Retina (tissue), 1 donor: ENCODE measurements at places on chromosomes 16 and 17.

GRCh38 chr16:28210979-28211588 is 681 bp downstream of the XPO6 start:
- peak; percentile 64 for DNase-seq

DNA sequence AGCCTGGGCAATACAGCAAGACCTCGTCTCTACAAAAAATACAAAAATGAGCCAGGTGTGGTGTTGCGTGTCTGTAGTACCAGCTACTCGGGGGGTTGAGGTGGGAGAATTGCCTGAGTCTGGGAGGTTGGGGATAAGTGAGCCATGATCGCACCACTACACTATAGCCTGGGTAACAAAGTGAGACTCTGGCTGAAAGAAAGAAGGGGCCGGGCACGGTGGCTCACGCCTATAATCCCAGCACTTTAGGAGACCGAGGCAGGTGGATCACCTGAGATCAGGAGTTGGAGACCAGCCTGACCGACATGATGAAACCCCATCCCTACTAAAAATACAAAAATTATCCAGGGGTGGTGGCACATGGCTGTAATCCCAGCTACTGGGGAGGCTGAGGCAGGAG is 10.5 kb upstream of the GRB2 start:
- DNase-seq: no peak

DNA sequence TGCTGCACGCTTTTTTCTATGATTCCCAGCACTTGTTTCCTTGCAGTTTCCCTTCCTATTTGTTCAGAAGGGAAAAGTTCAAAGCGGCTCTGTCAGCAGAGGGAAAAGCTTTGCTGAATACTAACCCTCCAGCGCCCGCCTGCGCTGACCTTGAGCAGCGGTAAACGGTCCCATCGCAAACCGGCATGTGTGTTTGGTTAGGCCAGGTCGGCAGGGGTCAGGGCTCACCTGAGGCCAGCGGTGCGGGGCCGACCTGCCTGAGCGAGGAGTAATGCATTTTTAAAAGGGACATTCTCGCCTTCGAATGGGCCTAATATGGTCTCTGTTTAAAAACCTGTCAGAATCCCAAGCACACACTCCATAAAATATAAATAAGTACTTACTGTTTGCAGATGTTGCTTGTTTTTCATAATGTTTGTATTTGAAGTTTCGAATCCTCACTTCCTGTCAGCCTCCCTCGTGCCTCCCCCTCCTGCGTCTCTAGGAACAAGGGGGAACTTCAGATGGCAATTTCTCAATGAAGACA is 110.1 kb downstream of the IRX3 start:
- no peak for DNase-seq

GRCh38 chr16:82945420-82946101 is 318.8 kb downstream of the CDH13 start:
- DNase-seq: no peak

GRCh38 chr17:55426851-55427586 is 5.4 kb upstream of the MMD start:
- no peak for DNase-seq

GRCh38 chr17:3282901-3283300 is 15.3 kb downstream of the OR3A1 start:
- no peak for DNase-seq

DNA sequence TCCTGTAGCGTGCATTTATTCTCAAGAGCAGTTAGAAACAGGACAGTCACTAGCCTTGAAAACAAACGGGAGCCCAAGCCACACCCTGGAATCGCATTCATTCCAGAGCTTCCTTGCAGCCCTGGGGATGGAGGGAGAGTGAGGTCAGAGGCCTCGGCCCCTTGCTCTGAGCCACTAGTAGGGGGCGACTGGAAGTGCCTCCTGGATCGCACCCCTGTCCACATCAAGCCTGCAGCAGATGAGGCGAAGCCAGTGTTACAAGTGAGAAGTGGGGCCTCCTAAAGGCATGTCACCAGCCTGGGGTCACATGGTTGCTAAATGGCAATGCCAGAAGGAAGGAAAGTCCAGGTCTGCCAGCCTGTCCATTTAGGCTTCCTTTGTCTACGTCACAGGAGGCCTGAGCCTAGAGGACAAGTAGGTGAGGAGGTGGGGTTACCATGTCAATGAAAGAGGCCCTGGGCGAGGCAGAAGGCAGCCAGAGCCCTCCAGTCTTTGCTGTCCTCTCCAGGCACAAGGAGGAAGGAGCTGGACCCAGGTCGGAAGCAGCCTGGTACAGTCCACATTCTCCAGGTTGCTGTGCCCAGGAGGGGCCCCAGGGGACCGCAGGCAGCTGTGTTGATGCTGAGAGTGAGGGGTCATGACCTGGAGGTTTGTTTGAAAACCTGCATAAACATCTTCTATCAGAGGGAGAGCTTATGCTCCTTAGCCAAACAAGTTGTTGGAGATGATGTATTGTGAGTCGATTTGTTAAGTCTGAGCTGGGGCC is 3.0 kb upstream of the RCVRN start:
- DNase-seq: peak; percentile 38

- DNase-seq: peak; percentile 8
Observed at GRCh38 chr16:81061871-81062608, 15.0 kb downstream of the C16orf46 start.

- no peak for DNase-seq
Observed at GRCh38 chr16:55000595-55000994, 69.9 kb downstream of the IRX5 start.

DNA sequence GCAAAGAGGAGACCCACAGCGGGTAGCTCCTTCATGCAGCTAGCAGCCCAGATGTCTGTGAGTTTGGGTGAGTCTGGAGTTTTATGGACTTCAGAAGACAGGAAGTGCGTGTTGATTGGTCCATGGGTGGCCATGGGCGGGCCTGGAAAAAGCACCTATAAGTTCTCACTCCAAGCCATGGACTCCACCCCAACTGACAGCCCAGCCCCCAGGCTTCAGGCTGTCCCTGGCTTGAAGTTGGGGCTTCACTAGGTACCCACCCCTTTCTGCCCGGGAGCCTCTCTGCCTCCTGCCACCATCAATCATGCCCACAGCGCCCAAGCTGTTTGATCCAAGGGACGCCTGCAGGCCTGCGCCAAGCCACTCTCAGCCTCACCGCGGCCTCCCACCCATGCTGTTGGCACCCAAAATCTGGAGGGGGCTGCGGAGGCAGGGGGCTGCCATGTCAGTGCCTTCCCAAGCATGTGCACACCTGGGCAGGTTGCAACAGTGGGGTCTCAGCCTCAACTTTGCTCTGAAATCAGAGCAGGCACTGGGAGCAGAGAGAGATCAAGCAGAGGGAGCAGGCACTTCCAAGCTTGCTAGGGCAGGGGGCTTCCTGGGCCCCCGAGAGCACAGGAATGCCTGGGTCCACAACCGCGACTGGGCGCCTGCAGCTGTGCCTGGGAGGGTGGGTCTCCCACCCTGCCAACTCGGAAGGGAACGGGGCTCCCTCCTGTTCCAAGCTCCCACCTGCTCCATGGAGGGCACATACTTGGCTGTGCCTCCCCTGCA is 1503.7 kb downstream of the CDH11 start:
- no peak for DNase-seq

DNA sequence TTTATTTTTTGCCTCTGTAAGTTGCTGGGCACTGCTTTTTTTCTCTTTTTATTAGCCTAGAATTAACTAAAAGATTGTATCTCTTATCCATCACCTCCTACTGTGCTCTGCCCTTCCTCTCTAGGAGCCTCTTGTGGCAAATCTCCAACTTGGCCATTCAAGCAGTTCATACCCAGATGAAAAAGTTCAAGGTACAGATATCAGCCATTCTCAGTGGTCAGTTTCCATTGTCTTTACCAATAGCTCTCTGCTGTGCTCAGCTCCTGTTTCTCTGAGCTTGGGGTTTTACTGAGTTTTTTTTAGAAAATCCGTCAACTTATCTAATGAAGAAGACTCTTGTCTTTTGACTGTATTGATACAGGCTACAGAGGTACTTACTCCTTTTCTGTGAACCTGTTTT is 15.6 kb downstream of the MOSMO start:
- DNase-seq: no peak

DNA sequence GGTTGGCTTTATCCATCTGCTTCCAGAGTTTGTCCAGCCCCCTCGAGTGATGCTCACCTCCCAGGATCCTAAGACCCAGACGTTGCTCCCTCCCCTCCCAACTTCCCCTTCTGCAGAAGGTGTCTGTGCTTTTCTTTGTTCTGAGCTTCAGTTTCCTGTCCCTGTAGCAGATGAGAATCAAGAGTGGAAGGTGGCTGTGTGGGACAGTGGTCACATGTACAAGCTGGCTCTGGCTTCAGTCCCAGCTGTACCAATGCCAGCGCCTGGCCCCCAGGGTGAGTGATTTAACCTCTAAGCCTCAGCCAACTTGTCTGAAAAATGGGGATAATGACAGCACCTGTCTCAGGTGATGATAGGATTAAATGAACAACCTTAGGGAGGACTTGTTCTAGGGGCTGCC is 7.7 kb downstream of the PRR15L start:
- DNase-seq: no peak

DNA sequence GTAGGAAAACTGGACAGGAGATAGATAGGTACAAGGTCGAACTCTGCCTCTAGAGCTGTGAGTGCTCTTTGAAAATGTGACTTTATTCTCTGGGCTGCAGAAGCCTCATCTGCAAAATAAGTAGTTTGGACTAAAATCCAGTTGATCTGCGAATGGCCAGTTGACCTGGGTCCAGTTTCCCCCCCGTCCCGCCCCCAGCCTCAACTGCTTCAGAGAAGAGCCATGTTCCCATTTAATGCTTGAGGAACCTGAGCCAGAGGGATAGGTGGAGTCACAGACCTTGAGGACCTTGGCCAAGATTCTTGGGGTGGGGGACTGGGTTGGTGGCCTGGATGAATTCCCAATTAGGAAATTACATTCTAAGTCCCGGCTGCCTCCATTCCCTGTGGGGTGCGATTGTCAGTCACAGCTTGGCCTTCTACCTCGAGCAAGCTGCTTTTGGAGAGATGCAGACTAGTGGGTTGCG is 14.1 kb downstream of the TBX2 start:
- no peak for DNase-seq

DNA sequence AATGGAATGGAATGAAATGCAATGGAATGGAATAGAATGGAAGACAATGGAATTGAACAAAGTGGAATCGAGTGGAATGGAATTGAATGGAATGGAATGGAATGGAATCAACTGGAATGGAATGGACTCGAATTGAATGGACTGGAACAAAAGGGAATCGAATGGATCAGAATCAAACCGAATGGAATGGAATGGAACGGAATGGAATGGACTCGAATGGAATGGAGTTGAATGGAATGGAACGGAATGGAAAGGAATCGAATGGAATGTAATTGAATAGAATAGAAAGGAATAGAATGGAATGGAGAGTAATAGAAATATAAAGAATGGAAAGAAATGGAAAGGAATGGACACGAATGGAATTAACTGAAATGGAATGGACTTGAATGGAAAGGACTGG is 475.2 kb upstream of the WSB1 start:
- no peak for DNase-seq

- peak; percentile 24 for DNase-seq
Observed at GRCh38 chr16:86818671-86819532, 240.6 kb downstream of the FOXL1 start.

DNA sequence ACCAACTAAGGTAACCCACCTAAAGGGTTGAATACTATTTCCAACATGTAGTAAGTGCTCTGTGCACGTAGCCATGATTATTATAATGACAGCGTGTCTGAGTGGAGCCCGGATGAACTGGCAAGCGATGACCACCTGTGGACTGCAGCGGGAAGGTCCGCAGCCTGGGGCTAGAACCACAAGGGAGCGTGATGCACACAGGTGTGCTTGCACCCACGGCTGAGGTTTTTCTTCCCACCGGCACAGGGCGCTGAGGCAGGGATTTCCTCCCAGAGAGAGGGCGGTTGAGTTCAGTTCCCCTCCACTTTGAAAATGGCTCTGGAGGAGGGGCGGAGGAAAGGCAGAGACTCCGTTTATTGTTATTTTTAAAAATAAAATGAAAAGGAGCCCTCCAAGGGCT is 221.7 kb upstream of the HSBP1 start:
- peak; percentile 30 for DNase-seq

DNA sequence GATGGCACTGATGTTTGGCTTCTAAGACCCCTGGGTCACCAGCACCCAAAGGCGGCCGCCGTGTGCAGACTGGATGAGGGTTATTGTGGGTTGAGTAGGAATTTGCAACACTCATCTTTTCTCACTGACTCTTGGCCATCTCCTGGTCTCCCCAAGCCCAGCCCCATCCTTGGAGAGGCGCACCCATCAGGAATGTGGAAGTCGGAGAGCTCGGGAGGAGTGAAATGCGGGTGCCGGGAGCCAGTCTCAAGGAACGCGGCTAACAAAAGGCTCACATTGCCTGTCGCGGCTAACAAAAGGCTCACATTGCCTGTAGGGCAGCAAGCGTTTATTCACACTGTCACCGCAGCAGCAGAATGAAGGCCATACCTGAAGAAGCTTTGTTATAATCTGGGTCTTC is 248.6 kb downstream of the FOXL1 start:
- DNase-seq: peak; percentile 53

GRCh38 chr16:9251026-9251425 is 159.6 kb downstream of the HAPSTR1 start:
- DNase-seq: no peak

- DNase-seq: no peak
Observed at GRCh38 chr17:72950242-72950931, 142.1 kb downstream of the SLC39A11 start.

- no peak for DNase-seq
Observed at GRCh38 chr16:47486856-47487255, 25.7 kb downstream of the PHKB start.

- peak; percentile 37 for DNase-seq
Observed at GRCh38 chr17:9199571-9200551, 178.6 kb downstream of the NTN1 start.

- peak; percentile 89 for DNase-seq
Observed at GRCh38 chr17:57604771-57605674, 140.1 kb downstream of the CCDC182 start.

GRCh38 chr17:58368860-58369213 is 16.8 kb upstream of the SUPT4H1 start:
- no peak for DNase-seq
